ENCODE measurements at places on chromosomes 11 and 22.

DNA sequence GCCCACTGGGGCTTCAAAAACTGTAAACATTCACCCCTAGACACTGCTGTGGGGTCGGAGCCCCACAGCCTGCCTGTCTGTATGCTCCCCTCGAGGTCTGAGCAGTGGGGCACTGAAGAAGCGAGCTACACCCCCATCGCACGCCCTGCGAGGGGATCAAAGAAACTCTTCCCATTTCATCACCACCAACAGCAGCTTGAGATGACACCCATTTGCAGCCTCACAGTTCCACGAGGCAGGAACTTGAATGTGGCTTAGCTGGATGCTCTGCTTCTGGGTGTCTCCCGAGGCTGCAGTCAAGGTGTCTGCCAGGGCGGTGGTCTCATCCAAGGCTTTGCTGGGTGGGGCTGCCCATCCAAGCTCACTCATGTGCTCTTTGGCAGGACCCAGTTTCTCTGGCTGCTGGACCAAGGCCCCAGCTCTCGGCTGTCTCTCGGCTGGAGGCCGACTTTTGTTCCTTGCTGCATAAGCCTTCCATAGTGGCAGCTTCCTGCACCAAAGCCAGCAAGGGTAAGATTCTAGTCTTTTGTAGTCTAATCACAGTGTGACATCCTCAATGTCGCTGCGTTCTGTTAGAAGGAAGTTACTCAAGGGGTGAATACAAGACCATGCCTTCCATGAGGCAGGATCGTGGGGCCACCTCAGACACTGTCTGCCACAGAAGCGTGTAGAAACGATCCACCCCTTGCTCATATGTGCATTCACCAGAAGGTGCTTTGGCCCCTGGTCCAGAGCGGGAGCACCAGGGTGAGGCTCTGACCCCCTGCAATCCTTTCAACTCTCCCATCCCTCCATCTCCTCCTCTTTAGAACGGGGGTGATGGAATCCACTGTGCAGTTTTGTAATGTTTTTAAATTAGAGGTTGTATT is 46.2 kb upstream of the SEPTIN5 start:
- DNase-seq: no peak

GRCh38 chr11:68798221-68798813 is 43.4 kb downstream of the CPT1A start:
- DNase-seq: peak; percentile 80

- DNase-seq: no peak
These were observed 19.7 kb upstream of the RAB38 start for GRCh38 chr11:88194990-88195389.

DNA sequence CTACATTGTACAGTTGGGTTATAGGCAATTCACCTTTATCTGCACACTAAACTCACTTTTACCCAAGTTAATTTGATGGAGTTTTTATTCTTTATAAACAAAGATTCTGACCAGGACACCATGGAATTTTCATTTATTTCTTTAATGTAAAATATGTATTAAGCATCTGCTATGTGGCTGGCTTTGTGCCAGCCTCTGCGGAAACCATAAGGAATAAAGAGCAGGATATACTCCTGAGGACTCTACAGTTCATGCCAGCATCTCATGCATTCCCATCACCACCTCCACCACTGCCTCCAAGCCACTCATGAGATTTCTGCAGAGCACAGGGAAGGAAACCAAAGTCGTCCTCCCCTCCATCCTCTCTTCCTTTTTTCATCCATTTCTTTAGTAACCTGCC is 100.0 kb upstream of the DBX1 start:
- DNase-seq: no peak

DNA sequence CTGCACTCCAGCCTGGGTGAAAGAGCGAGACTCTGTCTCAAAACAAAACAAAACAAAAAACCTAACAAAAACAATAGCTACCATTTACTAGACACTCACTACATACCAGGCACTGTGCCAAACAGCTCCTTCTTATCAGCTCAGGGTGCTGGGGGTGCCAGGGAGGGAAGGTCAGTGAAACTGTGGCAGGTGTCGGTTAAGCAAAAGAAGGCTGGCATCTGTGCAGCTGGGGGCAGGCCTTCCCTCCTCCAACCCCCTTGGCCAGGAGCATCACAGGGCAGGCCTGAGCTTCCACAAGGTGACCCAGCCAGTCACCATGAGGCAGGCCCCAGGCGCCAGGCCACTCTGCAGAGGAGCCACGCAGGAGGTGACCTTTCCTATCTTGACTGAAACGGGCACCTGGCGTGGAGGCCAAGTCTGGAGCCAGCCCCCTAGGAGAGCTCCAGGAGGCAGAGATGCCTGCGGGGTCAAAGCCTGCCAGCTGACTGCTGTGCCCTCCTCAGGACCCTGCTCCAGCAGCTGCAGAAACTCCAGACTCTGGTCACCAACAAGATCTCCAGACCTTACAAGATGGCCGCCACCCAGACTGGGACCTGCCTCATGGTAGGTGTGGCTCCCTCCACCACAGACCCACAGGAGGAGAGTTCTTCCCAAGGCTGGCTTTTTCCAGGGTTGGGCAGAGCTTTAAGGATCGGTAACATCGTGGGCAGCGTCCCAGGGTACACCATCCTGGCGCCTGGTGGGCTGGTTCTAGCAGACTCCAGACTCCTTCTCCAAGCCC is 31.3 kb upstream of the DGKZ start:
- DNase-seq: no peak

GRCh38 chr11:133821776-133822175 is 23.5 kb downstream of the SPATA19 start:
- DNase-seq: peak; percentile 81

DNA sequence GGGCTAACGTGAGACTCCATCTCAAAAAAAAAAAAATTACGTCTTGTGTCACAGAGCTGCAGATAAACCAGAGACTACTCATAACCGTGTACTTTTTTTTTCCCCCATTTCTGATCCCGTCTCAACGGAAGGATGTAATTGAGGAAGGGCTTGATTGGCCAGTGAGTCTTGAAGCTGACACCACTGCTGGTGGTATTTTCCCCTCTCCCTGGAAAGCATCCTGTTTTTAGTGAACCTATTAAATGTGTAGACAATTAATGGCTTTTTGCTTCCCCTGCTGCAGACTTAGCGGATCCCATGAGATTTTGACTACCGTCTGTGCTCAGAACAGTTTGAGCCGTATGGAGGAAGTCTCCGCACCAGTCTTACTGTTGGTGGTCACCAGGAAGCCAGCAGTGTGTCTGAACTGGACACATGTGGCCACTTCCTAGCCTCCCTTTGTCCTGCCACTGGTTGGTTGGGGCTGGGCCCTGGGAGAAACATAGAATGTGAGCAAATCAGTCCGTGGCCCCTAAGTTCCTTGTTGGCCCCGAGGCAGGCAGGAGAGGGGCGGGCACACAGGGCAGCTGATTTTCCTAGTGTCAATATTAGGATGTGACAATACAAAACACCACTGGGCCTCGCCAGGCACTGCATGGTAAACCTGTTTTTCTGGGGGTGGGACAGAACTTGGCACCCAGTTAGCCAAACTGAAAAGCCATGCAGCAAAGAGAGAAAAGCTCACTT is 3.1 kb downstream of the BIK start:
- DNase-seq: no peak

DNA sequence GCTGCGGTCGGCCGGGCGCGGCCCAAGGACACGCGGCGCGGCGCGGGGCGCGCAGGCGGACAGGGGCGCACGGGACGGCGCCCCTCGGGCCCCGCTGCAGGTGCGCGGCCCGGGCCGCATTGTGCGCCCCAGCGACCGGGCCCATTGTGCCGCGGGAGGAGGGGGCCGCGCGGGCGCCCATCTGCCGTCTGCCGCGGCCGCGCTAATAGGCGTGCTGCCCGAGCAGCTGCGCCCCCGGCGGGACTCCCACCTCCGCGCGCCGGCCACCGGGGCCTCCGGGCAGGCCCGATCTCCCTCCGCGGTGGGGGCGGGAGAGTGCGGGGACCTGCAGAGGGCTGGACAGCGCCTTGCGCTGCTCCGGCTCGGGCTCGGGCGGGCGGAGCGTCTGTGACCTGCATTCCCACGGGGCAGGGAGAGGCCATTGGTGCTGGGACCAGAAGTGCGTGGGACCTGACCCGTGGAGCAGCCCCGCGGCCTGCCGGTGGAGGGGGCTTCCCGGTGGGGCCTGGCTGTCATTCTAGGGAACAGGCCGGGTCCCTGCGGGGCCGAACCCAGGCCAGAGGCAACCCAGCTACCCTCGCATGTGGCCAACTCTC is 933 bp downstream of the BRSK2 start:
- peak; percentile 84 for DNase-seq

DNA sequence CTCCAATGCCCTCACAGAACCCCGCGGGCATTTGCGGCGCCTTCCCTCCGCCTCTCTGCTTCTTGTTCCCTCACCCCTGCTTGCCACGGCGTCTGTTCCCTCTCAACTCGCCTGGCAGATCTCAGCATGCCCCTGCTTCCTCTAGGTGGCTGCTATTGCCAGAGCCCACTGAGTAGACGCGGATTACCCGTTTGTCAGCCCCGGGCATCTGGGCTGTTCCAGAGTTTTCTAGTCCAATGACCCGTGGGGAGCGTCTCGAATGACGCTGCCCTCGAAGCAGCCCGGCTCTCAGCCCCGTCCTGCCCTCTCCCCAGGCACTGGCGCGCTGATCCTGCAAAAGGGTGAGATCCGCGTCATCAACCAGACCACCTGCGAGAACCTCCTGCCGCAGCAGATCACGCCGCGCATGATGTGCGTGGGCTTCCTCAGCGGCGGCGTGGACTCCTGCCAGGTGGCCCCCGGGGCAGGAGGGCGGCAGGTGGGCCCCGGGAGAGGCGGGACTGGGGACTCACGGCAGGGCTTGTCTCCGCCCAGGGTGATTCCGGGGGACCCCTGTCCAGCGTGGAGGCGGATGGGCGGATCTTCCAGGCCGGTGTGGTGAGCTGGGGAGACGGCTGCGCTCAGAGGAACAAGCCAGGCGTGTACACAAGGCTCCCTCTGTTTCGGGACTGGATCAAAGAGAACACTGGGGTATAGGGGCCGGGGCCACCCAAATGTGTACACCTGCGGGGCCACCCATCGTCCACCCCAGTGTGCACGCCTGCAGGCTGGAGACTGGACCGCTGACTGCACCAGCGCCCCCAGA is 49.7 kb downstream of the ST14 start:
- DNase-seq: no peak

DNA sequence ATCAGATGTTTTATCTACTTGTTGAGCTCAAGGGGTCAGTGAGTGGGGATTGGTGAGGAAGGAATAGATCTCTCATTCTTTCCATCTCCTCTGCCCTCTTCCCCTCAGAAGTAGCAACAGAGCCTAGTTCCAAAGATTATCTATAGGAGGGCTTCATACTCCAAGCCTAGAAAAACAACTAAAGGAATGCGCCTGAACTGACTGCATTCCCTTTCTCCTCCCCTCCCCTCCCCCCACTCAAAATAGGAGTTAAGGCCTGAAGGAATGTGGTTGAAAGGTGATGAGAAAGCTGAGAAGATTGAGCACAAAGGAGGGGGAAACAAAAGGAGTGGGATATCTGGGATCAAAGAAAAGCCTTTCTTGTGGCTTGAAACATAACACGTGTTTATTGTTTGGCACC is 10.5 kb downstream of the EMSY start:
- DNase-seq: peak; percentile 76

GRCh38 chr11:80636999-80637398 is 1196.2 kb upstream of the TENM4 start:
- DNase-seq: no peak

- DNase-seq: no peak
These were observed 427.5 kb upstream of the CCDC90B start for GRCh38 chr11:83713708-83714107.

DNA sequence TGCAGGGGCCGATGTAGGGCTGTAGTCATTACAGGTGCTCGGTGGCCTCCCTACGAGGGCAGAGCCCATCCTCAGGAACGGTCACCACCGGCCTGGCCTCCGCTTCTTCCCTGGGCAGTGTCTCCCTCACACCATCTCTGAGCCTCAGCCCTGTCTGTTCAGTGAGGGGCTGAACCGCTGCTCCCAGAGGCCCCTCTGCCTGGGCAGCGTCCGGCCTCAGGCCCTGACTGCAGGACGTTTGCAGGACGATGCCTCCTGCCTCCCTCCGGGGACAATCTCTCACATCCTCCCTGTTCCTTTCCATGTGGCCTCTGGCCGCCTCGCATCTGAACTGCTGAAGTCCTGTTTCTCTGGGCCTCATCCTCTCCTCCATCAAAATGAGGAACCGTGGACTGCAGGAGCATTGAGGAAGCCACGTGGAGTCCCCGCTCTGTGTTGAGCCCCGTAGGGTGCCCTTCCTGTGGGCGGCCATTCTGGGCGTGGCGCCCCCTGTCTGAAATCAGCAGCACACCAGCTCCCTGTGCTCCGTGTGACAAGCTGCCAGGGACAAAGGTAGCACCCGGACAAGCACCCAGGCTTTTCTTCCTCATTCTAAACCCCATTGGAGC is 933.5 kb downstream of the BRD1 start:
- peak; percentile 47 for DNase-seq

- no peak for DNase-seq
These were observed 3.4 kb upstream of the LDHC start for GRCh38 chr11:18408558-18409291.

DNA sequence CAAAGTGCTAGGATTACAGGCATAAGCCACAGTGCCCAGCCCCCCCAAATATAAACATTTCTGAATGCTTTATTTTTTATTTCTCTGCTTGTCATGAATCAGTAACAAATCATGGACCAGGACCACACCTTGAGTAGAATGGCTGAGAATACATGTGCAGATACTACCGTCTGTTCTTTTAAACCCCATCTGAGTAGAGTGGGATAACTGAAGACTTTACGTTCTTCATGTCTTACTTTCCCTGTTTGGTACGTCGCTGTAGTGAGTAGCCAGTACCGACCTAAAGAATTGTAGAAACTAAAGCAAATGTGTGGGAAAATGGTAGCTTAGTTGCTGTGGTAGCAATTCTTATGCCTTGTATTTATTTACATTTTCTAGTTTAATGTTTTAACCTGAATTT is 29.9 kb downstream of the MED17 start:
- no peak for DNase-seq

- DNase-seq: no peak
These were observed 5.1 kb downstream of the LRFN4 start for GRCh38 chr11:66861774-66862558.

DNA sequence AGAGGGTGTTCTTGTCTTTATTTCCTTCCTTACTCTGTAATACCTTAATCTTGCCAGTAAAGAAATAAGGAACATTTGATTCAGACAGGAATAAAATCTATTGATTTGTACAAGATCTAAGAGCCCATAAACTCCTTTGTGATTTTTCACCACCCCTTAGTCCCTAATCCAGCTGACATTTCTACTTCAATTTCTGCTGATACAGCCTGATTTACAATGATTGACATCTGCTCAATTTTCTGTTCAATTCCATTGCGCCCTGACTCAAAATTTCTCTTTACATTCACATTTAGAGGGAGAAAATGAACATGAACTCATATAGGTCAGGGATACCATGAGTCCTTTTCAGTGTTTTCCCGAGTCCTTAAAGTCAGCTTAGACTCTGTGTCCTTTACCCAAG is 27.2 kb upstream of the TMEM123 start:
- no peak for DNase-seq

DNA sequence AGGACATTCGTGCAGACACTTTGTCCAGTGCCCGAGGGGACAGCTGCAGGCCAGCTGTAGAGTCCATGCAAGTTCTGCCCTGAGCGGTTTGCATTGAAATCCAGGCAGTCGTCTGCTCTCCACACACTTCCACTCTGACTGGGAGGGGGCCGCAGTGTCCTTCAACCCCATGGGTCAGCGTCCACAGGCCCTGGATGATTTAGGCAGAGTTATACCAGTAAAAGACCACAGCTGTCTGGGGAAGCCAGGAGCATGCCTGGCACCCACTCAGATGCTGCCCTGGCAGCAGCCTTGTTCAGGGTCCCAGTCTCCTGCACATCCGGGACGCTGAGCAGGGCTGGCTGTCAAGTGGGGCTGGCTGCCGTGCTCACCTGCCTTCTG is 26.5 kb downstream of the KRTAP5-5 start:
- DNase-seq: no peak

Data from ecto neural progenitor cell (in vitro differentiated cells).